ENCODE measurements at places on chromosomes 5 and 9.

- DNase-seq = no peak
Measured at GRCh38 chr5:132451387-132451786, 39.2 kb downstream of the IRF1 start.

DNA sequence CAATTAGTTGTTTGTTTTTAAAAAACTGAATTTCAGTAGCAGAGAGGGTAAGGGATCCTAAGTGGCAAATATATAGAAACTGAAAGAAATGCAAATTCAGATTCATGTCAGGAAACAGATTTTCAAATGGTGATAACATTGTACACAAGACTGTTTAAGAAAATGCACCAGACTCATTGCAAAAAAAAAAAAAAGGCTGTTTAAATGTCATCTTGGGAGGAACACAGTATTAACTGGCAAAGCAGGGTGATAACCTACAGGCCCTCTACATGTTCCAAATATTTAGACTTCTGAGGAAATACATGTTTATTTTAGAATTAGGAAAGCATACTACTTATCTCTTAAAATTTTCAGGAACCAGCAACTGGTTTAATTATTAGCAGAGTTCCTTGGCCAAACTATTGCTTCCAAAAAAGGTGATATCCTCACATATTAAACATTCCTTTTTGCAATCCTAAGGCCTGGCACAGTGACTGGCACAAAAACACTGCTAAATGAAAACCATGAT is 114.5 kb downstream of the TSSK1B start:
- DNase-seq = no peak

- no peak for DNase-seq
Measured at GRCh38 chr5:137101544-137101943, 397.6 kb downstream of the SPOCK1 start.

DNA sequence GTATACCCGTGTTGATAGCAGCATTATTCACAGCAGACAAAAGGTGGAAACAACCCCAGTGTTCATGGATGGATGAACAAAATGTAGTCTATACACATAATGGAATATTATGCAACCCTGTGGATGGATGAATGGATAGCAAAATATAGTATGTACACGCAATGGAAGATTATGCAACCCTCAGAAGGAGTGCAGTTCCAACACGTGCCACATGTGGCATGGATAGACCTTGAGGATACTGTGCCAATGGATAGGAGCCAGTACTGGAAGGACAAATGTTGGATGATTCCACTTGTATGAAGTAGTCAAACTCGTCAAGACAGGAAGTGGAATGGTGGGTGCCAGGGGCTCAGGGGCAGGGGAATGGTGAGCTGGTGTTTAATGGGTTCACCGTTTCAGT is 44.9 kb downstream of the PLEKHG4B start:
- no peak for DNase-seq

DNA sequence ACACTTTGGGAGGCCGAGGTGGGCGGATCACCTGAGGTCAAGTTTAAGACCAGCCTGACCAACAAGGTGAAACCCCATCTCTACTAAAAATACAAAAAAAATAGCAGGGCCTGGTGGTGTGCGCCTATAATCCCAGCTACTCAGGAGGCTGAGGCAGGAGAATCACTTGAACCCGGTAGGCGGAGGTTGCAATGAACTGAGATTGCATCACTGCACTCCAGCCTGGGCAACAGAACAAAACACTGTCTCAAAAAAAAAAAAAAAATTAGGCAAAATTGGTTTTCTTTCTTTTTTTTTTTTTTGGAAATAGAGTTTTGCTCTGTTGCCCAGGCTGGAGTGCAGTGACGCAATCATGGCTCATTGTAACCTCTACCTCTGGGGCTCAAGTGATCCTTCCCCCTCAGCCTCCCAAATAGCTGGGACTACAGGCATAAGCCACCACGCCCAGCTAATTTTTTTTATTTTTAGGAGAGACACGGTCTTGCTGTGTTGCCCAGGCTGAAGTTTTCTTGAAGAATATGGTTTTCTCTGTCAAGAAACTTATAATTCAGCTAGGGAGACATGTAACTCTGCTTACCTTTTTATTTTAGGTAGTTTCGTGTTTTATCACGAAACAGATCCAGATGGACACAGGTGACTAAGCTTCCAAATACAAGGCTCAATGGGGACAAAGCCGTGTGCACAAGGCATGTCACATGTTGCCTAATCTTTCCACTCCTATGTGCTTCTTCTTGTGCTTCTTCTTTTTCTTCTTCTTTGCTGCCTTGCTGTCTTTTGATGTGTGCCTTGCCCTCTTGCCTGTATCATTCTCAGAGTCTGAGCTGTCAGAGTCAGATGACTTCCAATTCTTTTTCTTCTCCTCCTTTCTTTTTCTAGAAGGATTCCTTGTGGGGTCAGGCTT is 14.3 kb downstream of the TTC1 start:
- no peak for DNase-seq

DNA sequence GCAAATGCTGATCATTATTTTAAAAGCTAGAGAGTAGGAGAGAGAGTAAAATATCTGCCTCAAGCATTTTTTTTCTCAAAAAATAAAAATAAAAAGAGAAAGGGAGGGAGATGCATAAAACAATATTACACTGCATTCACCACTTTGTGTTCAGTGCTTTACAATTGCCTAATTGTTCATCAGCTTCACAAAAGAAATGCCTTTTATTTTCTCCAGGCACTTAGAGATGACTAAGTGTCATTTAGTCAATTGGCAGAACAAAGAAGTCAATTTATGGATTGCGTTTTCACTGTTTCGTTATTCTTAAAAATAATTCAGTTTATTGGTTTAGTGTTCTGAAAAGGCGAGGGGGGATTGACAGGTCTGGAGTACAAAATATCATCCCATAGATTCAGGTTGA is 232.5 kb upstream of the CCNH start:
- DNase-seq = no peak

DNA sequence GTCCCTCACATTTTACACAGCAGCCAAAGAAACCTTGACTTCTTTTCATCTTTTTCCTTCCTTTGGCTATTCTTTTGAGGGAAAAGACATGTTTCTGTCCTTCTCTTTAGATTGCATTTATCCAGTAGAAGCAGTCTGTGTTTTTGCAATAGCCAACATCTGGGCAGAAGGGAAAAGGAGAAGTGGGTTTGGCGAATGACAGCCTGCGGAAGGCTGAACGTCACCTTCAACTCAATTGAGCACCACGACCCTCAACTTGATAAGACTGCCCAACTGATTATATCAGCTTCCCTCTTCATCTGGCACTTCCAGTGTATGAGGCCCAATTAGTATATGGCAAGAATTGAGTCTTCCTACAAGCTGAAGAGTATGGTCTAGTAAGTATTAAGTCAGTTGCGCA is 1997.6 kb upstream of the WWC1 start:
- no peak for DNase-seq

DNA sequence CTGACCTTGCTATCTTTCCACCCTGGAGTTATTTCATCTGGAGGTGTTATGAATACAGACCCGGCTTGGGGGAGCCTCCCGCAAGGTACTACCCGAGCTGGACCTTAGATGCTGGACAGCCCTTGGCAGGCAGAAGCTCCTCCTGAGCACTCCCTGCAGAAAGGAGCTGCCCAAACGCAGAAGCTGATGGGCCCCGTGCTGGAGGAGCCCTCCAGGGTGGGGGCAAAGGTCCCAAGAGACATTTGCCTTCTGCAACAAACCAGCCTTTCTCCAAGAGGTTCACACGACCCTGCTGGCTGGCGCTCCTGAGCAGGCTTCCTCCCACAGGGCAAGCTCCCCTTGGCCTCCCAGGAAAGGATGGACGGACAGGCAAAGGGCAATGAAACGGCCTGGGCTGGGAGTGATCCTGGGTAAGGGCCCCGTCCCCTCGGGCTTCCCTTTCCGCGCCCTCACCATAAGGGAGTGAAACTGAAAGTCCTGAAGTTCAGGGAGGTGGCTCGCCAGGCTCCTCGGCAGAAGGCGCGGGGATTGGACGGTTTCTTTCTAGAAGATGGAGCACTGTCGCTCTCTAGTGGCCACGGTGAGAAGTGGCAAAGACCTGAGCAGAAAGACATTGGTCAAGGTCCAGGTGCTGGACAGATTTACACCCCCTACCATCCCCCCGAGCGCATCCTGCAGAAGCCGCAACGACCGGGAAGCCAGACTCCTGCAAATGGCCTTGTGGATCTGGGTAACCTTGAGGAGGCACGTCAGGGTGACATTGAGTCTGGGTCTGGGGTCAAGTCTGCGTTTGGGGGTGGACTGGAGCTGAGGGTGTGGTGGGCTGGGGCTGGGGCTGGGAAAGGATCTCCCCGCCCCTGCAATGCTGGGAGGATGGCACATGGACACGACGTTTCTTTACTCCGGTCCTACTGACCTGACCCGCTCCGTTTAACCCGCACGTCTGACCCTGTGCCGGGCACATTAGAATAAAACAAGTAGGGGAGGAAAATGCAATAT is 56.4 kb downstream of the NEURL1B start:
- peak; percentile 94 for DNase-seq

DNA sequence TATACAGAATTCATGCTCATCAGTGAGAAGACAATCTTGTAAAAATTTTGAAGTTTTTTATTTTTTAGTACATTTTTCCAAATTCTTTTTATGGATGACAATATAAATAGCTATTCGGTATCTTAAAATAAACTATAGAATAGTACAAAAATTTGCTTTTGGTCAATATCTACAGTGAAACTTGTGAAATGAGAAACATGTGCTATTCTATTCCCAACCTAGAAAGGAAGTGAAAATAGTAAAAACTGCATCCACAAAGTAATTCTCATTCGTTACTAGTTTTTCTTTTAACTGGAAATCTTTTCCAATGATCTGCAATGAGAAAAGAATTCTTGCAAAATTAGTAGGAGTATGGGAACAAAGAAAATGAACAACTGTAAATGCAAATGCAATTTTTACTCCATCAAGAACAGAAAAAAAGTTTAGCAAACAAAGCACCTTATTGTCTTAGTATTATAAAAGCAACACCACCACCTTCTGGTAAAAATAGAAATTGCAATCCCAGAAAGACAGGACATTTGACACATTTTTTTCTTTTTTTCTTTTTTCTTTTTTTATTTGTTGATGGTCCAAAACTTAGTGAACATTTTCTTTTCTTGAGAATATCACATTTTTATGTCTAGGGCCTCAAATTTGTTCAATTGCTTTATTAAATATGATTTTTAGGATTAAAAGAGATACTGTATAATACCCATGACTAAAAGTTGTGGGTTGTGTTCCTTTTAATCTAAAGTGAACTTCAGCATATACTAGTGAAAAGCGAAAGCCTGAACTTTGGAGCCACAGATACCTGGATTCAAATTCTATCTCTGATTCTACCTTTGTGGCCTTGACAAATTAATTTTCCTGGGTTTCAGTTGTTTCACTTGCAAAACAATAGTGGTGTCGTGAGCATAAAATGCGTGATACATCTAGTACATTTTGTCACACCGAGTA is 72.3 kb downstream of the SLCO4C1 start:
- no peak for DNase-seq

GRCh38 chr9:63859475-63860215 is 1425.4 kb downstream of the FOXD4L5 start:
- peak; percentile 77 for DNase-seq

- DNase-seq = peak; percentile 84
Measured at GRCh38 chr5:126002222-126002897, 420.8 kb upstream of the GRAMD2B start.

GRCh38 chr5:151950706-151951105 is 26.1 kb upstream of the GLRA1 start:
- DNase-seq = no peak

DNA sequence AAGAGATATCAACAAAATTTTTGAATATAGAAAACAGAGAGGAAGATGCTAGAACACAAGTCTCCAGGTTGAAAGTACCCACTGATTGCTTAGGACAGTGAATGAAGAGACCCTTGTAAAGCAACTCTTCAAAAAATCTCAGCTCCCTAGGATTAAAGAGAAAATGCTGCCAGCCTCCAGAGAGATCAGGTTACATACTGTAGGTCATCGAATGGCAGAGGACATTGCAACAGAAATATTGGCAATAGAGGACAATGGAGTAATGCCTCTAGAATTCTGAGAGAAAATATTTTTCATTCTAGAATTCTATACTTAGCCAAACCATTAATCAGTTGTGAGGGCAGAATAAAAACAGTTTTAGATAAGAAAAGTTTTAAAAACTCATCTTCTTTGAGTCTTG is 43.1 kb upstream of the ELL2 start:
- no peak for DNase-seq

- DNase-seq = no peak
Measured at GRCh38 chr9:109319017-109319625, 1.7 kb downstream of the EPB41L4B start.

GRCh38 chr5:112762113-112762810 is 24.6 kb downstream of the APC start:
- no peak for DNase-seq

DNA sequence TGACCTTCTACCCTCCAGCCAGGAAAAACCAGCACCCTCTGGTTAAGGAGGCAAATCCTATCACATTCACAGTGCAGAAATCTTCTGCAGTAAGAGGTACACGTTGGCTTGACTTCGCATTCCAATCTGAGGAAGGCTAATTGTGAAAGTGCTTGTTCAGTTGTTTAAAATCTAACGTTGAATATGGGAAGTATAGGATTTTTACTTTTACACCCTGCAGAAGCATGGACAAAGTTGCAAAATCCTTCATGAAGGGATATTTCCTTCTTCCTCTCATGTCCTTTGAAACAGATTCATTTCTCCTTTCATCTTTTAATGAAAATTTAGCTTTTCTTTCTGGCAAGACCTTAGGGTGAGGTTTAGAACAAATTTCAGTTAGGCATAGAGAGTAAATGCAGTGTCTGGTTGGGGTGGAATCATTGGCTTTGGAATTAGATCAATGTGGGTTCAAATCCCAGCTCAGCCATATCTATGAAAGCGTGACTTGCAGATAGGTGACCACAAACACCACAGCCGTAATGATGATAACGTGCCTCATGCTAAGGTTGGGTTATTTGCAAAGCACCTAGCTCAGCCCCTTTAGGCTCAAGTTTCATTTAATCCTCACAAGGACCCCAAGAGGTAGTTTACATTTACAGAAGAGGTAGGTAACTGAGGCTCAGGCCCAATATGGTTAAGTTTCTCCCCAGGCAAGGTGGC is 42.2 kb upstream of the C5orf58 start:
- no peak for DNase-seq

DNA sequence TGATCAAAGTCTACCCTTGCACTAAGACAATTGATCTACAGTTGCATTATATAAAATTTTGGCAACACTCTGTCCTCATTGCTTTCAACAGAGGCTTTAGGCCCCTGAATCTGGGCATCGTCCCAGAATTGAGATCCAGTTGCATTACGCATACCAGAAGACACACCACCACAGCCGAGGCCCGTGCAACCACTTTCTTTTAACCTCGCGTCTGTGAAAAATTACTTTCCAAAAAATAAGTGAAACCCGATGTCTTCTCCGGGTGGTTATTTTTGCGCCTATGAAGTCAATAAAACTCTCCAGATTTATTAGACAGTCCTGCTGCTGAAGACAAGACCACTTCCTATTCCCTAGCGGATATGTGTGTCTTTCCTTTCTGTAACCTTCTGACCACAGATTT is 52.1 kb upstream of the NFIB start:
- DNase-seq = peak; percentile 76

DNA sequence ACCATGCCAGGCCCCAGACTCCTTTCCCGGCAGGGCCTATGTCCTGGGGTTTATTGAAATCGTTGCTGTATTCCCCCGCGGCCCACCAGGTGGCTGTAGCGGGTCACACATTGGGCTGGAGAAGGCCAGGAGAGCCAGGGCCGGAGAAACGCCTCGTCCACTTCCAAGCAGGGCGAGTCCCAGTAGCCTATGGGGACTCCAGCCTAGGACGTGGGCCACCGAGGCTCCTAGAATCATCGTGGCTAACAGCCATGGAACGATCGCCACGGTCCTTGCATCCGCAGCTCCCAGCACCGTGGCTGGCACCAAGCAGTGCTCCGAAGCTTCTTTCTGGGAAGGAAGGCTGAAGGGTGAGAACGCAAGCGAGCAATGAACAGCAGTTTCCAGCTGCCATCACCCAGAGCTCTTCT is 87.7 kb downstream of the ENTREP1 start:
- DNase-seq = peak; percentile 88

GRCh38 chr9:123967323-123967722 is 37.4 kb upstream of the DENND1A start:
- no peak for DNase-seq
